ENCODE measurements at places on chromosomes 7 and 10.
A peak's percentile ranks its signal among the peaks of the same experiment; 100 is the strongest.

DNA sequence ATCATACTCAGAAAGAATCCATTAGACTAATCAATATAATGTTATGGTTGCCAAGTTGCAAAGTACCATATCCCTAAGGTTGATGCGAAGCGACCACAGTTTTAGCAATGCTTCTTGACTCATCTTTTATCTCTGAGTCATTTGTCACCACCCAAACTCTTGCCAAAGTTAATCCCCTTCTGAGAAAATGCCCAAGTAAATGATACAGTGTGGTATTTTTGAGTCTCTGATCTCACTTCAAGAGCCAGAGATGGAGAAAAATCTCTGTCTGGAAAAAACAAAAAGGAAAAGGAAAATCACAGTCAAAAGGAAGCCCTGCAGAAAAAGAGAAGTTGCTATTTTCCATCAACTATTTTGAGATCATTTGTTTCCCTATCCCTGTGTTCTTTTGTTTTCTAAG lies 26.7 kb upstream of the OTUD1 start:
- no peak for DNase-seq

GRCh38 chr10:88097536-88097935 lies 234.1 kb downstream of the PTEN start:
- DNase-seq: no peak

DNA sequence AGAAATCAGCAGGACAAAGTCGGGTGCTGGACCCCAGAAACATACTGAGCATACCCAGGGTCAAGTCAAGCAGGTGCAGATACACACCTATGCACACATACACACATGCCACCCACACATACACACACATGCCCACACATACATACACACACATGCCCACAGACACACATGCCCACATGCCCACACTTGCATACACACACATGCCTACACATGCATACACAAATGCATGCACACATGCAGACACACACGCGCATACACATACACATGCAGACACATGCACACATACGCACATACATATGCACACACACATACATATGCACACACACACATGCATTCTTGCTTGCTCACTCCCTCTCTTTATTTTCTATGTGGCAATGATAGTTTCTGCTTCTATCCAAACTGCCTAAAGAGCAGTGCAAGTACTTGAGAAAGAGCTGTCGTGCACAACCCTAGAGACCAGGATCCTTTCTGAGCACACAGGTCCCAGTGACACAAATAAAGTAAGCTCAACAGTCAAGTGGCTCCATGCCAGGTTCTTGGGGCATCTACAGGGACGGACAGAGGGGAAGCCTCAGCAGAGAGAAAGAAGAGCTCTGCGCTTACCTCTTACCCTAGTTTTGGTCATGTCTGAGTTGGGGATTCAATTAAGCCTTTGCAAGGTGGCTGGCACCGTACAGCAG lies 83.7 kb downstream of the EBF3 start:
- DNase-seq: no peak

- DNase-seq: no peak
These were observed 316.1 kb upstream of the ZMIZ1 start for GRCh38 chr10:78752708-78753107.

GRCh38 chr7:38235606-38236005 lies 37.8 kb downstream of the TARP start:
- no peak for DNase-seq

DNA sequence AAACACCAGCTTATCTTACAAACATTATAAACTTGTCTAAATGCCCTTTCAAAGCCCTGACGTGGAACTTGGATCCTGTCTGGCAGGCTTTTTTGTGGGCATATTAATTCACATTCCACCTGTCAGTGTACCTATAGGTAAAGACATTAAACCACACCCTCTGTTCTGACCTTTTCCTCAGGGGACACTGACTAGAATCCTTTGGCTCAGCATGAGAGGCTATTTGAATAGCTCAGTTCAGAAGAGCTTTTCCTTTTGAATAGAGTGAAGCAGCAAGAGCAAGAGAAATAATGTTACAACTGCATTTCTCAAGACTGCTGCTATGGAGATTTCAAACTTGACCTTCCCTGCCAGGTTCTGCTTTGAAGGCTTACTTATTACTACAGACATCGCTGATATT lies 76.9 kb downstream of the CYP51A1 start:
- no peak for DNase-seq

DNA sequence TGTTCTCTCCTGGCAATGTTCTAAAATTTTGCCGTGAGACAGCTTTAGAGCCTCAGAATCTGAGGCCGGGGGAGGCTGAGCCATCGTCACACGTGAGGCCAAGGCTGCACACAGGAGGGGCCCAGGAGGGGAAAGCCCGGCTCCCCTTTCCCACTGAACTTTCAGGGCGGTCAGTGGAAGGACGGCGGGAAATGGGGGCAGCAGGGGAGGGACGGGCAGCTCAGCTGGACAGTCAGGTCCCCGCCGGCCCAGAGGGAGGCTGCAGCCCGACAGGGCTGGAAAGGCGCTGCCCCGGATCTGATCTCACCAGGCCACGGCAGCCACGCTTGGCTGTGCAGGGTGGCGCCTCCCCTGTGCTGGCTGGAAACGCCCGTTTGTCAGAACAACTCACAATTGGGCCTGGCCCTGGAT lies 43.3 kb upstream of the ADGRA1 start:
- no peak for DNase-seq

DNA sequence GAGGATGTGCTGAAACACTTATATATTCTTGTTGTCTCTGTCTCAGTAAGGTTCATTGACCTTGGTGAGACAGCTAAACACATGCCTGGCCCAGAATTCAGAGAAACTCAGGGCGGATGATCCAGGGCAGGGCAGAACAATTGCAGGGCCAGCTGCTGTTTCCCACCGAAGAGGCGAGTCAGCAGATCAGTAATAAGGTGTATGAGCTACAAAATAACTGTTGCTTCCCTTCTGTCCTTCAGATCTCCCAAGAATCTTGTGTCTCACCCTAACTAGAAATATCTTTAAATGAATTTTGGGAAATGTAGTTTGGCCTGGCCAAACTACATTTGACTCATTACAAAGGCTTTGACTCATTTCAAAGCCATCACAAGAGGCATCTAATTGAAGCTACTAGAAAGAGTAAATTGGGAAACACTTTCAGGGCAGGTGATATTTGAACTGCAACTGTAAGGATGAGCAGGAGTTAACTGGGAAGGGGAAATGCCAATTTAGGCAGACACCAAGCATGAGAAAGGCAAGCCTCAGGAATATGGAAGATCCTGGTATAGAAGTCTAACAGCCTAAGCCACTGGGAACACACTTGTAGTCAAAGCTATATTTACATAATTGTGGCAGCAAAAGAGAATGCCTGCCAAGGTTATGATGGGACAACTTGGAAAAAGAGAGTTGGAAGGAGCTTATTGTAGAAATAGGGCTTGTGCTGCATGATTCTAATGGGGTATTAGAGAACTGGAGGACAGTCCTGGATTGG lies 24.5 kb upstream of the CELF2 start:
- DNase-seq: no peak

- no peak for DNase-seq
These were observed 21.6 kb downstream of the SFTPD start for GRCh38 chr10:79927111-79927828.

DNA sequence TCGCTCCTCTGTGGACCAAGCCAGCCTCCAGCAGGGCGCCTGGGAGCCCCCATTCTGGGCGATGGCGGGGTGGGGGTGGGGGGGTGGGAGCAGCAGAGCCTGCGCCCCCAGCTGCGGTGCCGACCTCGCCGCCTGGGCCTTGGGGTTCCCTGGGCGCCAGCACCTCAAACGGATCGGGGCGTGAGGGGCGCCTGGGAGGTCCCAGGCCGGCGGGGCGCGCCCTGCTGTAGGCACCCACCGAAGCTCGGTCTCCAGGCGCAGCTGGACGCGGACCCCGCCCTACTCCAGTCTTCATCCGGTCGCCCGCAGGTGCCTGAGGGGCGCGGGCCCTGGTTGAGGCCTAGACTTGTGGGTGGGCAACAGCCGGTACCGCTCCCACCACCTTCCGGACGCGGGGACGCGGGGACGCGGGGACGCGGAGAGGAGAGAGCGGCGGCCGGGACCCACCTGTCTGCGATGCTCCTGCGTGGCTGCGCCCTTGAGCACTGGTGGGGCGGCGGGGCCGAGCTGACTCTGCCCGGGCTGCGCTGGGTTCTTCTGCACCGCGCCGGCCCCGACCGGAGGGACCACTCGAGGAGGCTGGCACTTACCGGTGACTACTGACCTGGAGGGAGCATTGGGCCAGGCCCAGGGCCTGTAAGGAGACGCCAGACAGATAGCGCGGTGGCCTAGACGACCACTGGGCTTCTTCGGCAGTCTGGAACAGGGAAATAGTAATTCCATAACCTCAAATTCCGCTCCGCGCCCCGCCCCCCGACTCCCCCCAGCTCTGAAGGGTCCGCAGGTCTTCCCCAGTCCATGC lies 5.5 kb upstream of the KCP start:
- DNase-seq: peak; percentile 16

DNA sequence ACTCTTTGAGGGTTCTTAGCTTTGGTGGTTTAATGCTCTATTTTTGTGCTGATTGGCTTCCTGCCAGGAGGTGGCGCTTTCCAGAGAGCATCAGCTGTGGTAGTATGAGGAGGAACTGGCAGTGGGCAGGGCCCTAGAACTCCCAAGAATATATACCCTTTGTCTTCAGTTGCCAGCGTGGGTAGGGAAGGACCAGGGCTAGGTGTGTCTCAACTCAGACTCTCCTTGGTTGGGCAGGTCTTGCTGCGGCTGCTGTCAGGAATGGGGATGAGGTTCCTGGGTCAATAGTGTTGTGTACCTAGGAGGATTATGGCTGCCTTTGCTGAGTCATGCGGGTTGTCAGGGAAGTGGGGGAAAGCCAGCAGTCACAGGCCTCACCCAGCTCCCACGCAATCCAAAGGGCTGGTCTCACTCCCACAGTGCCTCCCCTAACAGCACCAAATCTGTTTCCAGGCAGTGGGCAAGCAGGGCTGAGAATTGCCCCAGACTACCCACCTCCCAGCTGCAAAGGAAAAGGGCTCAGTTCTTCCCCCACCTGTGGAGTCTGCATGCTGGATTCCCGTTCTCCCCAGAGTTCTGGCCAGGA lies 191.5 kb downstream of the PHTF2 start:
- no peak for DNase-seq

- DNase-seq: no peak
These were observed 19.5 kb upstream of the RHEB start for GRCh38 chr7:151539088-151539671.

DNA sequence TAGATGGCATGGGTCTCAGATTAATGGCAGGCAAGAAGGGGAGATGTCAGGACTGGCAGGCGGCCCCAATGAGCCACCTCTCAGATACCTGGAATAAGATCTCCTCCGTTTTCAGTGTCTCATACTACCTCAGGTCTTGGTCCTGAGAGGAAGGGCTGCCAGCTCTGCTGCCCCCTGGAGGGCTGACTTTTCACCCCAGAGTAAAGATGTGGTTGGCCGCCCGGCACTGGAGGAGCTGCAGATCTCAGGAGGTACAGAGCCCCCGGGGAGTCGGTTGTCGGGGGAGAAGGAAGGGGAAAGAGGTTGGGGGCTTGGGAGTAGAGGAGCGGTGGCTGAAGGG lies 642 bp upstream of the COL13A1 start:
- peak; percentile 61 for DNase-seq

GRCh38 chr7:152896217-152896616 lies 136.7 kb downstream of the ACTR3B start:
- no peak for DNase-seq

GRCh38 chr7:141700848-141701371 lies 1.1 kb downstream of the DENND11 start:
- peak; percentile 34 for DNase-seq

DNA sequence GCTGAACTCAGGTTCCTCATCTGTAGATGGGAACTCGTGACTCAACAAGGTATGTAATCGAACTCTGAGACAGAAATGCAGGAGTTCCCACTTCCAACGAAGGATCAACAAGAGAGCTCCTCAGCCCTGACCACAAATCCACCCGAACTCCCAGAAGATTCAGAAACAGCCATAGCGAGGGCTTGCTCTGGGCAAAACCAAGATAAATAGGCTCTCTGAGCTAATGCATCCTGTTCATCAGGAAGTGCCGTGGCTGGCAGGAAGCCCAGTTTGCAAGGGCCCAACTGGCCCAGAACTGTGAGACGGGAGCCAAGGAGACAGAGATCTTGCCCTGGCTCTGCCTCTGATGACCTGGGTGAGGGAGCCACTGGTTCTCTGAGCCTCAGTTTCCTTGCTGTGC lies 141.7 kb upstream of the PFKP start:
- DNase-seq: no peak

GRCh38 chr10:130438861-130439260 lies 302.7 kb downstream of the GLRX3 start:
- no peak for DNase-seq

DNA sequence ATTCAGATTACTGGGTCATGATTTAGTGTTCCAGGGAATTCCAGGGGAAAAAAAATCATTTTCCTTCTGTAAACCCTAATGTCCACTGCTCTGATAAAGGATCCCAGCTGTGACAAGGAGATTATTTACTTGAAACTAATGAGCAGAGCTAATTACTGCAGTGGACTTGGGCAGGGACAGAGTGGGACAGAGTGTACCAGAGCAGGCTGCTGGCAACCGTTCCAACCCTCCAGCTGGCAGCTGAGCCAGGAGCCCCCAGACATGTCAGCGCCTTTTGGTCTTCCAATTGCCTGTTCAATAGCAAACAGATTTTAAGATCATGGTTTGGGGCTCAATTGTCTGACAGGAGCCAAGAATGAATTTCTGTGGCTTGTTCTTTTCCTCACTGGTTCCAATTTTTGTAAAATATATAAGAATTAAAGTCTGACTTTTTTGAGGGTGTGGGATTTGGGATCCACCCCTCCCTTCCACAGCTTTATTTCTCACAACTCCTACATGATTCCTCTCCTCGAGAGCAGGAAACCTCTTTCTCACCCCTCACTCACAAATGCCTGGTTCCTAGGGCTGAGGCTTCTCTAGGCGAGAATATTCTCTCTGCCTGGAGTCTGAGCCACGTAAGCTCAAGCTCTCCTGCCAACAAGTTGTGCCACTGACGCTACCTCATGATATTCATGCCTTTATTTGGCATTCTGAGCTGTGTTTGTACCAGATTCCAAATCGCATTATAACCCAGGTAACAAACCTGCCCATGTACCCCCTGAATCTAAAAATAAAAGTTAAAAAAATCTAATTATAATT lies 20.6 kb upstream of the FAM180A start:
- no peak for DNase-seq

DNA sequence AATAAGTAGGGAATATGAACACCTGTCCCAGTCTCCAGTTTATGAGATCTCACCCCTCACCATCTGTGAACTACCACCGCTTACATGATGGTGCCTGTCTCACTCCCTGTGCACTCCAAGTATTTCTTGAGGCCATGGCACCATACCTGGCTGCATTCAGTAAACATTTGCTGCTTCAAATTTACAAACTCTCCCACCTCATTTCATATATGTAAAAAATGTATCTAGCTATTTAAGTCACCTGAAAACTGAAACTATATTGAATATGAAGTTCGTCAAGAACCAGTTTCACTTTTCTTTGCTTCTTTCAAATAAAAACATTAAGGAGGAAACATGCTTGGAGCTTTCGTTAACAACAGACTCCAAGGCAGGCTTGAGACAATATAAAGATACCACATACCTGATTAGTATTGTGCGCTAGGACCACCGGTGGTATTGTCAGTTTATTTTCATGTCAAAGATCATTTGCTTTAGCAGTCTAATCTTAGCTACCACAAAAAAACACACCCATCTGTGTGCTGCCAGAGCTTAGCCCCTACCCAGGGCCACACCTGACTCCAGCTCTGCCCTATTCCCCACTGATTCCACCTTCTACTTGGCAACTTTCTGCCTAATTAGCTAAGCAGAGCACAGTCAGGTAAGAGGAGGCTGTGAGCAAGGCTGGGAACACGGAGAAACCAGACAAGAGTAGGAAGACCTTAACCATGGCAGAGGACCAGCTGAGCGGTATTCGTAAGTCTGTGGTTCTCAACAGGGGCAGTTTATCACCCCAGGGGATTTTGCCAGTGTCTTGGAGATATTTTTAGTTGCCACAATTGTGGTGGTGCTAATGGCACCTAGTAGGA lies 92.0 kb downstream of the ZFAND4 start:
- peak; percentile 37 for DNase-seq

Data from GM13976 (cell line).